ENCODE measurements at places on chromosomes 4 and X.
A peak's percentile ranks its signal among the peaks of the same experiment; 100 is the strongest.

GRCh38 chrX:136659174-136659573, 11.2 kb downstream of the CD40LG start:
- H3K27me3 ChIP-seq, result peaks cover 6% of the 10 kb centered on the region
- no peak overlapping the region for H3K27ac ChIP-seq
- H3K4me3 ChIP-seq, result no peak overlapping the region
- no peaks in the 10 kb centered on the region for H3K36me3 ChIP-seq
- DNase-seq, result no peak

- DNase-seq, result no peak
- H3K27me3 ChIP-seq, result no peaks in the 10 kb centered on the region
- H3K36me3 ChIP-seq, result peaks cover 34% of the 10 kb centered on the region
- peaks cover 12% of the 10 kb centered on the region for H3K4me1 ChIP-seq
- no peak overlapping the region for H3K4me3 ChIP-seq
Observed at GRCh38 chr4:102717448-102718092, 43.2 kb downstream of the MANBA start.

- H3K27me3 ChIP-seq, result no peaks in the 10 kb centered on the region
- peaks cover 24% of the 10 kb centered on the region for H3K4me1 ChIP-seq
- peak overlapping the region; percentile 2 for H3K27ac ChIP-seq
- H3K36me3 ChIP-seq, result peaks cover 2% of the 10 kb centered on the region
- no peak overlapping the region for H3K4me3 ChIP-seq
Observed at GRCh38 chr4:87087015-87087414, 133.4 kb downstream of the KLHL8 start.

DNA sequence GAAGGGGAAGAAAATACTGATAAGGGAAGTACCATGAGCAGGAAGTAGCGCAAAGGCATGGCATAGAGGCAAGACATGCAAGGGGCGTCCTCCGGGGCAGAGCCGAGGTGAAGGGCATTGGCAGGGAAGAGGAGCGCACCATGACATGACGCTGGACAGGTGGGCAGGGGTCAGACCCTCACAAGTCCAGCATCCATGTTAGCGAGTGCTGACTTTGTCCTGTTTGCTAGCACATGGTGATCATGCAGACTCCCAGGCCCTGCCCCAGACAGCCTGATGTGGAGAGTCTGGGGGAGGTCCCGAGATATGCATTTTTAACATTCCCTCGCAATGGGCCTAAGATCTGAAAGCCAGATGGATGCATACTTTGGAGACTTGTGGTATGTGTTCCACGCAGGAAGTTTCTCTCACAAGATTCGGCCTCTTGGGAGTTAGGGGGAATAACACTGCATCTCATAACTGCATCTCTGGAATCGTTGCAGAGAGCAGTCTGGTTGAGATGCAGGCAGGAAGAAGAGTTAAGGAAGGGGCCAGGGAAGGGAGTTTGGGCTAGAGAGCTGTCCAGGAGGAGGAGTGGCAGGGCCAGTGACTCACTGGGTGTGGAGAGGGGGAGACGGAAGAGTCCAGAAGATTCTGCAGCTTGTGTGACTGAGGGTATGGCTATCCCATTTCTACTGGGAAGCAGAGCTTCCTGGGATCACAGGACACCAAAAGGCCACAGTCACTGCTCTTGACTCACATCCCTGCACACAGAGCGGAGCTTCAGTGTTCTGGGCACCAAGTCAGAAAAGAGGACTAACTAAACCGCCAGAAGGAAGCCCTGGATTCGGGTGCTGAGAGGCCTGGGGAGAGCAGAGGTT, 59.7 kb downstream of the FAM184B start:
- peaks cover 7% of the 10 kb centered on the region for H3K4me1 ChIP-seq
- H3K36me3 ChIP-seq, result no peaks in the 10 kb centered on the region
- no peak for DNase-seq
- no peak overlapping the region for H3K27ac ChIP-seq
